ENCODE measurements at places on chromosomes 3 and 15.
A peak's percentile ranks its signal among the peaks of the same experiment; 100 is the strongest.

DNA sequence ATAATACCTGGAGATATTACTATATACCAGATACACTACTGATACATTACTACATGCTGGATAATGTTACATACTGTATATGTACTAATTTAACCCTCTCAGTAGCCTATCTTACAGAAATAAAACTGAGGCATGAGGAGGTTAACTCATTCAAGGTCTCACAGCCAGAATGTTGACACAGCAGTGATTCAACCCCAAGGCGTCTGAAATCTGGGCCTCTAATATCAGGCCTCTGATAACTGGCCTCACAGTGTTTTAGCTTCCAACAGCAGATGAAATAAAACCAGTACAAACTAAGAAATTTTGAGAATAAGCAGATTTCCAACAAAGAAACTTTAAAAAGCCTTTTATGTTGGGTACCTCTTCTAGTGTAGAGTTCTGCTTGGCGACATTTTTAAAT, 23.4 kb downstream of the DZIP1L start:
- DNase-seq = peak; percentile 49

DNA sequence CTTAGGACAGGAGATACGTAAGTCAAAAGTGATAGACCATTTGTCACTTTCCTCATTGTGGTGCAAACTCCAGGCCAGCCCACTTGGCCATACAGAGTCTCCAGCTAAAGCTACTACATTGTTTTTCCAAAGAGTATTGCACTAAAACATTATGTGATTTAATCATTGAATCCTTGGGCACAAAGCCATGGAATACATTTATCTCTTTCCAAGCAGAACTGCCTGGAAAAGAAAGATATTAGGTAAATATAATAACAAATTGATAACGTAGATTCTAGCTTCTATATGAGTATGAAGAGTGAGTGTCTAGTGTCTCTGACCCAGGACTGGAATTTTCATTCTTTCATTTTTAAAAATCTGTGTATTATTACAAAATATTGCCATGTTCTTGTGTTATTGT, 863.7 kb upstream of the SEMA6D start:
- DNase-seq = no peak

DNA sequence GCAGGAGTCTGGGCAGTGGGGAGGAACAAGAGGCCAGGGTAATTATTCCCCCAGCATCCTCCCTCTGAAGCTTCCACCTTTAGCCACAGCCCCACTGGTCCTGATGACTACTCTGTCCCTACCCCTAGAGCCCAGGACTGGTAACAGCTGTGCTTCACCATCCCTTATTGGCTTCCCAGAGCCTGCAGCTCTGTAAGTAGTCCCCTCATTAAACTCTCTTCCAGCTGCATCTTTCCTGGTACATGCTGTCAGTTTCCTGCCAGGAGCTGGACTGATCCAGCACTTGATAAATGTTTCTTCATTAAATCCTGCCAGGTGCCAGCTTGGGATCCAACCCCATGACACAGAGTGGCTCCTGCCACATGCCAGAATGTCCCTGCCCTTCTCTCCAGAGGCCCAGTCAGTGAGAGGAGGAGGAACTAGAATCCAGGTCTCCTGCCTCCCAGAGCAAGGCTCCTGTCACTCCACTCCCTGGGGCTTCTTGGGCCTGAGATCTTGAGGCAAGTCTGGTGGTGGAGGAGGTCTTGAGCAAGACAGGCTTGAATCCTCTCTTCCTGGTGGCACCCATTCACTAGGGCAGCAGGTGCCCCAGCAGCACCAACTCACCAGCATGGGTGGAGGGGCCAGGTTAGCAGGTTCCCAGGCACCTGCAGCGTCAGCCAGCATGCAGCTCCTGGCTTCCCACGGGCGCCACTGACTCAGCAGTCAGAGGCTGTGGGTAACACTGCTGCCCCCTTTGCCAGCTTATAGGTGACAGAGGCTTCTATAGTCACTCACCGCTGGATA, 27.6 kb downstream of the FBXW12 start:
- DNase-seq = no peak

DNA sequence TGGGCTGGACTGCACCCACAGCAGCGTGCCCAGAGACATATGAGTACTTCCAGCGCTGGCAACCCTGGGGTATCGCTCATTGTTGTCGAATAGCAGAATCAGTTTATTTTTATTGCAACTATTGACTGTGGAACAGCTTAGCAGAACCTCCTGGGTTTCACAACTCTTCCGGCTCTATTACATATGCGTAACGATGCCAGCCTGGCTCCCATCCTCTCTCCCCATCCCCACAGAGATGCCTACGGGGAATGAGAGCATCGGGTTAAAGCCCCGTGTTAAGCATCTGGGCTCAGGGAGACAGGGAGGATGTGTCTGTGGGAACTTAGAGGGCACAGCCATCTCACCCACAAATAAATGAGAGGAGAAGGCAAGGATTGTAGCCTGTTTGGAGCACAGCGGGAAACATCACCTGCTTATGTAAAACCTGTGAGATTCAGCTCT, 76.6 kb upstream of the DLG1 start:
- no peak for DNase-seq

- no peak for DNase-seq
Observed at GRCh38 chr15:67779549-67780111, 45.7 kb upstream of the SKOR1 start.

- no peak for DNase-seq
Observed at GRCh38 chr3:89184151-89184995, 77.0 kb downstream of the EPHA3 start.

DNA sequence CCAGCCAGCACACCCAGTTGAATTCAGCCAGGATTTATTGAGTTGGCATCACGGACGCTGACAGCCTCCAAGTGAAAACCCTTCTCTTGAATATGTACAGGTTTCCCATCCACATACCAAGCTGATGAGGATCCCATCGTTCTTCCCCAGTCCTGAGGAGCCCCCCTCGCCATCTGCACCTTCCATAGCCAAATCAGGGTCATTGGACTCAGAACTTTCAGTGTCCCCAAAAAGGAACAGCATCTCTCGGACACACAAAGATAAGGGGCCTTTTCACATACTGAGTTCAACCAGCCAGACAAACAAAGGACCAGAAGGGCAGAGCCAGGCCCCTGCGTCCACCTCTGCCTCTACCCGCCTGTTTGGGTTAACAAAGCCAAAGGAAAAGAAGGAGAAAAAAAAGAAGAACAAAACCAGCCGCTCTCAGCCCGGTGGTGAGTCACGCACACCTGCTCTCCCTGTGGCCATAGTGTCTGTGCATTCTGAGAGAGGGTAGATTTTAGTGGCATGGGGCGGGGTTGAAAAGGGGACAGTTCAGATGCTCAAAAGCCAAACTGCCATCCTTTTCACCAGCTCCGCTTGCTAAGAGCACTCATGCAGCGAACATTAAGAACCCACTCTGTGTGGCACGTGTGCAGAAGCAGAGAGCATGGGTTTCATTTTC, 51.2 kb downstream of the KLHL25 start:
- no peak for DNase-seq

DNA sequence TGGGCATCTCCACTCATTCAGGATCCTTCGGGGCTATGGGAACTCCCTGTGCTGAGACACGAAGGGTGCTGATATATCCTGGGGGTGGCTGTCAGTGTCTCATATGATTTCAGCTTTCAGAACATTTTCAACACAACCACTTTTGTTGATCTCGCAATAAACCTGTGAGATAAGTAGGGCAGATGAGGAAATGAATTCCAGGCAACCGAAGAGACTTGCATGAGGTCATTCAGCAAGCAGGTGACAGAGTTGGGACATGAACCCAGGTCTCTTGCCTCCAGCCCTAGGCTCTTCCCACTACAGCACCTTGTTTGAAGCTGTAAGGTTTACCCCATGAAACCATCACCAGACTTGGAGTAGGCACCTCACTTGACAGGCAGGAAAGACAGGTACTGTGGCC, 16.6 kb downstream of the DUOX1 start:
- DNase-seq = no peak

DNA sequence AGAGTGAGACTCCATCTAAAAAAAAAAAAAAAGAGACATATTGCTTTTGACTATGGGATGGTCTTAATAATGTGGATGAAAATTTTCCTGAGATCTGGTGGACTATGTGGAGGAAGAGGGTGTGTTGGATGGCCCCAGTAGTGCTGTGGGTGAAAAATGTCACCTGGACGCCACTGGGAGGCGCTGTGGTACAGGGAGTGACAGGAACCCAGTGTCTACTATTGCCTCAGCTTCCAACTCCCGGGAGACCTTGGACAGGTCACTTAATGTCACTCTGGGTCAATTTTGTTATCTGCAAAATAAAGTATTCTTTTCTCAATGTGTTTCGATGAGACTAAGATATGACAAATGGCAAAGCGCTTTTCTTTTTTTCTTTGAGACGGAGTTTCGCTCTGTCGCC, 27.7 kb upstream of the DCP1A start:
- DNase-seq = peak; percentile 43

GRCh38 chr15:56211960-56212550, 31.6 kb downstream of the RFX7 start:
- no peak for DNase-seq
